H1 (cell line): ENCODE measurements at places on chromosomes 5 and 9.
A peak's percentile ranks its signal among the peaks of the same experiment; 100 is the strongest.

GRCh38 chr9:89367281-89367680 lies 49.0 kb downstream of the SECISBP2 start:
- no peaks in the 10 kb centered on the region for H3K27me3 ChIP-seq
- no peak overlapping the region for H3K4me3 ChIP-seq
- H3K36me3 ChIP-seq, result no peaks in the 10 kb centered on the region
- no peak overlapping the region for H3K27ac ChIP-seq
- no peak for DNase-seq

DNA sequence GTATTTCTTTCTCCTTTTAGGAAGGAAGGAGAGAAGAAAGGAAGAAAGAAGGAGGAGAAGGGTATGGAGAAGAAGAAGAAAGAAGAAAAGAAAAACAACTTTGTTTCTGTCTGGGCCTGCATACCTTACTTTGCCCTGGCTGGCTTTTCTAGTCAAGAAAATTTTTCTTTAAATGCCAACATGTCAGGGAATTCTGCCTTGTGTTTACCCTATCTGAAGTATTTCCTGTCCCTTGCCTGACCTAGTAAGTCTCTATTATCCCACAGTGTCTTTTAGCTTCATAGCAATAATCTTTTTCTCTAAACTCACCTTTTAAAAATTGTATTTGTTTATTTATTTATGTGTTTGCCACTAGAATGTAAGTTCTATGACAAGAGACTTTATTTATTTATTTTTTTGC lies 1864.1 kb downstream of the EFNA5 start:
- H3K27ac ChIP-seq, result no peak overlapping the region
- H3K4me3 ChIP-seq, result no peak overlapping the region
- no peaks in the 10 kb centered on the region for H3K27me3 ChIP-seq
- DNase-seq, result no peak
- no peaks in the 10 kb centered on the region for H3K36me3 ChIP-seq

GRCh38 chr5:134794082-134794481 lies 35.5 kb downstream of the DDX46 start:
- peaks cover 82% of the 10 kb centered on the region for H3K36me3 ChIP-seq
- DNase-seq, result no peak
- no peak overlapping the region for H3K27ac ChIP-seq
- H3K27me3 ChIP-seq, result no peaks in the 10 kb centered on the region

DNA sequence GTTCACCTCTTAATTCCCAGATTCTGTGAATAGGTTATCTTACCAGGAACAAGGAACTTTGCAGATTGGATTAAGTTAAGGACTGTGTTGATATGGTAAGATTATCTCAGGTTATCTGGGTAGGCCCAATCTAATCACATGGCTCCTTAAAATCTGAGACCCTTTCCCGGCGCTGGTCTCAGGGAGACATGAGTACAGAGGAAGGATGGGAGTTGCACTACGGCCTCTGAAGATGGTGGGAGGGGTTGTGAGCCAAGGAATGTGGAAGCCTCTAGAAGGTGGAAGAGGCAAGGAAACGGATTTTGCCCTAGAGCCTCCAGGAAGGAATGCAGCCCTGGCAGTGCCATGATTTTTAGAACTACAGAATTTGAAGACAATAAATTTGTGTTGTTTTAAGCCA lies 95.1 kb downstream of the AK8 start:
- H3K27ac ChIP-seq, result no peak overlapping the region
- H3K4me1 ChIP-seq, result no peaks in the 10 kb centered on the region
- no peaks in the 10 kb centered on the region for H3K36me3 ChIP-seq

- no peak overlapping the region for H3K4me3 ChIP-seq
- H3K36me3 ChIP-seq, result no peaks in the 10 kb centered on the region
- DNase-seq, result no peak
- H3K4me1 ChIP-seq, result peaks cover 6% of the 10 kb centered on the region
Observed at GRCh38 chr9:125522328-125522725, 184.7 kb downstream of the MAPKAP1 start.

- no peak for DNase-seq
- peaks cover 10% of the 10 kb centered on the region; the same call in 1 of the 2 replicates for H3K4me1 ChIP-seq
- no peaks in the 10 kb centered on the region for H3K27me3 ChIP-seq
- H3K27ac ChIP-seq, result 0 out of 2 replicates have a peak overlapping the region, but pooled peaks have one; percentile 27
- H3K4me3 ChIP-seq, result 0 out of 2 replicates have a peak overlapping the region, but pooled peaks have one; percentile 21
- H3K36me3 ChIP-seq, result no peaks in the 10 kb centered on the region
Observed at GRCh38 chr5:181161534-181162175, 14.3 kb downstream of the OR2V2 start.

GRCh38 chr9:71602652-71603051 lies 165.7 kb downstream of the CEMIP2 start:
- DNase-seq, result no peak
- H3K36me3 ChIP-seq, result no peaks in the 10 kb centered on the region
- H3K27ac ChIP-seq, result no peak overlapping the region

- no peak for DNase-seq
- no peaks in the 10 kb centered on the region for H3K27me3 ChIP-seq
- no peaks in the 10 kb centered on the region for H3K4me1 ChIP-seq
- H3K27ac ChIP-seq, result no peak overlapping the region
- no peaks in the 10 kb centered on the region for H3K36me3 ChIP-seq
Observed at GRCh38 chr9:116654059-116654355, 33.1 kb upstream of the TRIM32 start.

DNA sequence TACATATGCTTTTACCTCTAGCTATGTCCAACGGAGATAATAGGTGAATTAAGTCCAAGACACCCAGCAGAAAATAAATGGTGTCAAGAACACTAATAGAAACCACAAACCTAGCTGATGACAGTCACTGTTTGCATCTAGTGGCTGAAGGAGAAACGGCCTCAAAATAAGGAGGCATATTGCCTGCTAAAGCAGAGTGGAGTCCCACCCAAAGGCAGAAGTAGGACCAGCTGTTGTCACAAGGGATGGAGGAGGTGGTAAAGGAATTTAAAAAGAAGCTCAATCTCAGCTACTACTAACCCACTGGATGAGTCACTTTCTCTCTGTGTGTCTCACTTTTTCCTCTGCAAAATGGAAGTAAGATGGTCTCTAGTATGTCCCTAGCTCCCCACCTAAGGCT lies 224.3 kb downstream of the GRIA1 start:
- no peak for DNase-seq
- H3K4me3 ChIP-seq, result no peak overlapping the region
- H3K36me3 ChIP-seq, result no peaks in the 10 kb centered on the region
- H3K27me3 ChIP-seq, result no peaks in the 10 kb centered on the region
